ENCODE measurements at places on chromosomes 5 and 9.
A peak's percentile ranks its signal among the peaks of the same experiment; 100 is the strongest.

DNA sequence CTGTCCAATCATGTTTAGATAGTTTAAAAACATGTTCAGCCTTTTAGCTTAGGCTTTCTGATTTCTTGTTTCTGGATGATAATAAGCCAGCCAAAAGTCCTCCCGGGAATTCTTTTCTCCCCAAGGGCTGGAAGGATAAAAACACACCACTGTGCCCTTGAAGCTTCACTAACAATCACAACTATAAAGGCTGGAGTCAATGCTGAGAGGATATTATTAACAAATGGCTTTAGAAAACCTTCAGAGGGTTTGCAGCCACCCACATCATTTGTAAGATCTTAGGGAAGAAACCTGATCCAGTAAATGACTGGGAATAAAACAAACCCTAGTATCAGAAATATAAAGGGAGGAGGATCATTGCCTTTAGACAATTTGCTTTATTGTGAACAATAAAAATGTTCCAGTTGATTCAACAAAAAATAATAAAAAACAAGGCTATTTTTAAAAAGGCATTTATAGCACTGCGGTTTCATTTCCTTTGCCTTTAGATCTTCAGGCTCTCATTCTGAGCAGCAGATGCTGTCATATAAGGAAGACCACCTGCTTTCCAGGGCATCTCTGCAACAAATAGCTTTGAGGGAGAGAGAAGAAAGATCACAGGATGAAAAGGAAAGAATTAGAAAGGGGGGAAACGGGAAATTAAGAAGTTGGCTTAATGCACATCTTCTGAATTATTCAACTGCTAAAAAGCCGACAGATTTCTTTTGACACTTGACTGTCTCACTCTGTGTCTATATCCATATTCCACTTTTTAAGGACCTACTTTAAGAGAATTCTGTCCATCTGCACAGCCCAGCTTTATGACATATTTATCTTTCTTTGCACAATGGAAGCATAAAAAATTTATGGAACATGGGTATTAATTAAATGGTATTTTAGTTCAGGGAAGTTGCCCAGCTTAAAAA, 277.2 kb upstream of the SLC24A2 start:
- no peak for DNase-seq

DNA sequence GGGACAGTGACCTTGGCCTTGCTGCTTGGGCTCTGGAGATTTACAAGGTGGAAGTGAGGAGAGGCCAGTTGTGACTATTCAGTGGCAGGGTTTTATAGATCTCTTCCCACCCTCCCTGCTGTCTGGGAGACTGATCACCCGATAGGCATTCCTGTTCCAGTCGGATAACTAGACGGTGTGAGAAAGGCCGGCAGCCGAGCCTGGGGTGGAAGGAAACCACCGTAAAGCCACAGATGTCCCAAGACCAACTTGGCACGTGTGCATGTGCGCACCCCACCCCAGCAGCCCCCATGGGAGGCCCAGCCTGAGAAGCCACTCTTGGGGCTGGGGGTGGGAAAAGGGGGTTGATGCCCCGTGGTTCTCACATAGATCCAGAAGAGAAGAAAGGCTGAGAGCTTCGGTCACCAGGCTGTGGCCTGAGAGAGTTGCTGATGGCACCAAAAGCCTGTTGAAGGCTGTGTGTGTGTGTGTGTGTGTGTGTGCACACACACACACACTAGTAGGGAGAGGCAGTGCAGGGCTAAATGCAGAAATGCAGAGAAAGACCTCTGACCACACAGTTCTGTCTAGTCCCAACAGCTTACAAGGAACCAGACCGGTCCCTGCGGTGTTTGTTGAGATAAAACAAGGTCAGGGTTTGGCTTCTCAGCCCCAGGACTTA, 225.8 kb downstream of the FANCC start:
- DNase-seq, result no peak

GRCh38 chr5:169287529-169287928, 13.4 kb downstream of the SLIT3 start:
- no peak for DNase-seq

DNA sequence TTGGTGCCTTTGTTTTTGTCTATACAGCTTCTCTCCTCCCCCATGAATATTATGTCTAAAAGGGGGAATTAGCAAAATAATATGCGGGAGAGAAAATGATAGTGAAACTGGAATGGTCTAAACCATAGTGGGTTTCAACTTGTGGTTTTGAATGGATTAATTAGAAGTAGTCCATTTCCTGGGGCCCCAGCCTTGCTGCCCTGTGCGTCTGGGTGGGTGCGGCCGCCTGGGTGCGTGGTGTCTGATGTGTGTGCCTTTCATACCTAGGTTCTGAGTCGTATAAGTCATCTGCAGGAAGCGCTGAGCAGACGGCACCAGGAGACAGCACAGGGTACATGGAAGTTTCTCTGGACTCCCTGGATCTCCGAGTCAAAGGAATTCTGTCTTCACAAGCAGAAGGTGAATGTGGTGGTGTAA, 120.0 kb upstream of the CACNA1B start:
- DNase-seq, result peak; percentile 75

DNA sequence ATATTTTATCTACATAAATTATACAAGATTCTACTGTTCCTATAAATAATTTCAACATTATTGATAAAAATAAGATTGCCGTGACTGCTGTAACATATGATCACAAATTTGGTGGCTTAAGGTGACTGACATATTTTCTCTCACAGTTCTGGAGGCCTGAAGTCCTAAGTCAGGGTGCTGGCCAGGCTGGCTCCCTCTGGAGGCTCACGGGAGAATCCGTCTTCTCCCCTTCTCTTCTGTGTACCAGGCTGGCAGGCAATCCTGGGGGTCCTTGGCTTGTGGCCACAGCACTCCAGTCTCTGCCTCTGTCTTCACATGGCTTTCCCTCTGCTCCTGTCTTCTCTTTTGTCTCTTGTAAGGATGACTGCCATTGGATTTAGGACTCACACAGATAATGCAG, 31.7 kb upstream of the IRX2 start:
- DNase-seq, result no peak

GRCh38 chr5:62315376-62316175, 9.6 kb downstream of the KIF2A start:
- DNase-seq, result peak; percentile 21

GRCh38 chr5:570886-571285, 41.3 kb upstream of the CEP72 start:
- no peak for DNase-seq

DNA sequence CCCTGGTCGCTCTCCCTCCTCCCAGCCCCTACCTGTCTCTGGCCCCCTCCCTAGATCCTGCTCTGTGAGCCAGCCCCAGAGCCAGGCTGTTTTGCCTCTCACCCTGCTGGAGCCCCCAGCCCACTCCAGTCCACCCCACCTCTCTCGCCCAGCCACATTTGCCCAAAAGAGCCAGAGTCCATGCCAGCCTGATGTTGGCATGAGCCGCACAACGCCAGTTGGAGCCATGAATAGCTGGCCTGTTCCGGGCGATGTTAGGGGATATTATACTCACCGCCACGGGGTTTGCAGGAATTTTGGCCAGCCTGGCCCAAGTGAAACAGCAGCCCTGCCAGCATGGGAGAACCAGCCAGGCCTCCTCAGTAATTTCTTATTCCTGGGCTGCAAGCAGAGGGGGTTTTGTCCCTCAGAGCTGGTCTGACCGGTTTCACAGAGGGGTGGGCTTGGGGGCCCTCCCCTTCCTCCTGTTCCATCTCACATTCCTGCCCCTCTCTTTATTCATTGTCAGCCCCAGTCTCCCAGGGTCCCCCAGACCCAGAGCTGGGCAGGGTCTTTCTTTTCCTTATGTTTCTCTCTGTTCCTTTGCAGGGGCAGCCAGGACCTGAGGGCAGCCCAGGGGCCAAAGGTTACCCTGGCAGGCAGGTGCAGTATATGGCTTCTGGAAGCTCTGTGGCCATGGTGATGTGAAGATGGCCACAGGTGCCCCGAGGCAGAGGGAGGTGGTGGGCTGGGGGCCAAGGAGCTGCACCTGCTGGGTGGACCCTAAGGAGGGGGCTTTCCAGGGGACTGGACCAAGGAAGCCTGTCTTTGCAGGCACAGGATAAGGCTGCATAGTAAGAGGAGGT, 50.1 kb downstream of the COL27A1 start:
- DNase-seq, result no peak

GRCh38 chr9:70901013-70901412, 220.4 kb downstream of the TRPM3 start:
- DNase-seq, result no peak

- no peak for DNase-seq
These were observed 1.6 kb upstream of the ZNF608 start for GRCh38 chr5:124747791-124748686.

DNA sequence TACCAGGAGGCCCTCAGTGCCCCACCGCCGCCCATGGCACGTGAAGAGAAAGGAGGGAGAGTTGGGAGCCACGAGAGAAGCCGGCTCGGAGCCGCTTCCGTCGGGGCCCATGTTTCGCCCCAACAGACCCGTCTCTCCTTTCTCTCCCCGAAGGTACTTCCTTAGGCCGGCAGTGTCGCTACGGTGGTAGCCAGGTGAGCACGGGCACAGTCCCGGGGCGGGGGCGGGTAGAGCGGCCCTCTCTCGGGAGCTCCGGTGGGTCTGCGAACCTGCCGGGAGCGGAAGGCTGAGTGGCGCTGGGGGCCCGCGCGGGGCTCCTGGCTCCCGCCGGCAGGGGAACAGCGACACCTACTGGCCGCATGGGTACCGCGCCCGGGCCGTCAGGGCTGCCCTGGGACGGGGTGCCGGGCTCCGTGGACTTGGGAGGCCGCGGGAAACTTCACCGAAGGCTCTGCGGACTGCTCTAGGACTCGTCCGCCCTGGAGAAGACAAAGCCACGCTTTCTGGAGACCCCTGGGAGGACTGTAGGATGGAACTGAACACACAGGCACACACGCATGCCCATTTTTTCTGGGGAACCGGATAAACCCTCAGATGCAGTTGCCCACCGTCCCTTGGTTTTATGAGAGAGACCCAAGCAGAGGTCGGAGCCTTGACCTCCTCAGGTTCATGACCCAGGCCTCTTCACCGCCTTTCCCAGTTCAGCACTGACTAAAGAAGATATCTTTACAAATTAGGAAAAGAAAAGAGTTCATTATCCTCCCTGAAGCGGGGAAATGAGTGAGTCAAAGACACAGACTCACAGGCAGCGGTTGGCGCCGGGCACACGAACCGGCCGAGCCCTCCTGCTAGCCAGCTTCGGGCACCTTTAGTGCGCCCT, 202.5 kb downstream of the MEF2C start:
- peak; percentile 31 for DNase-seq

DNA sequence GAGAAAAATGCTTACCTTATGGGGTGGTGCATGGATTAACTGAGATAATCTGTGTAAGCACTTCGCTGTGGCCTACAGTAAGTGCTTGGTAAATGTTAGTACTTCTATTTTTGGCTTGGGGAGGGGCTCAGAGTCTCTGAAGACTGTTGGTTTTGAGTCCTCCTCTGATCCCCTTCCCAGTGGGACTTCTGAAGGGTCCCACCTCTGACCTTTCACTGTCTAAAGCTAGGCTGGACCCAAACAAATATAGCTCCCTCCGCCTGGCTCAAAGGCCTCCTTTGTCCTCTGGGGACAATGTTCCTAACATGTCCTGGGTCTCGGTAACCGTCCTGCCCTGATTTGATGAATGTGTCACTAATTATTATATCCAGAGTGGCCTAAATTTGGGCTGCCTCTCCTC, 34.8 kb downstream of the CAMK2A start:
- DNase-seq, result no peak

- no peak for DNase-seq
These were observed 2.7 kb downstream of the ADAMTS2 start for GRCh38 chr5:179342577-179342976.

DNA sequence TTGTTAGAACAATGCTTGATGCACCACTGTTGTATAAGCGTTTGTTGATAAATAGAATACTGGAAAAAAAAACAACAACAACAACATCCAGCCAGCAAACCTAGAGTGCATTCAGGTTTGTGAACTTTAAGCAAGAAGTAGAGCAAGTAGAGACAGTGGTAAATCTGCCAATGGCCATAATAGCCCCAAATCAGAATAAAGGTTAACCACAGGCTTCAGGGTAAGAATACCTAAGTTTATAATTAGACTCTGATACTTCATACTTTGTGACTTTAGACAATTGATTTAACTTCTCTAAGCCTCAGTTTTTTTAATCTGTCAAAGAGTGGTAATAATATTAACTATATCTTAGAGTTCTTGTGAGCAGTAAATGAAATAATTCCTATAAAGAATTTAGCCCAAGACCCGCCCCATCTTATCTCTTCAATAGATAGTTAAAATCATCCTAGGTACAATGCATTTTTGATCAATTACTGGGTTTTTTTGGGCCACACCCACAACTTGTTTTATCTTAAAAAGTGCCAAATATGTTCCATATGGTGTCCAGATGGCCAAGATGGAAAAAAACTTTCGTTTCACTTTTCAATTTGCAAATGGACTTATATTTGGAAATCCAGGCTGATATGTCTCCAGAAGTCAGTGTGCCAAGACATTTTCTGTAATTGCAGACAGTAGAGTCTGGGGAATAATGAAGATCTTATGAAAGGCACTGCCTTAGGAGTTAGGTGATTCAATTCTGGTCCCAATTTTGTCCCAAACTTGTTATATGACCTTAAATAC, 24.5 kb upstream of the DPYSL3 start:
- no peak for DNase-seq

GRCh38 chr5:180642779-180643178, 6.6 kb downstream of the FLT4 start:
- DNase-seq, result no peak

DNA sequence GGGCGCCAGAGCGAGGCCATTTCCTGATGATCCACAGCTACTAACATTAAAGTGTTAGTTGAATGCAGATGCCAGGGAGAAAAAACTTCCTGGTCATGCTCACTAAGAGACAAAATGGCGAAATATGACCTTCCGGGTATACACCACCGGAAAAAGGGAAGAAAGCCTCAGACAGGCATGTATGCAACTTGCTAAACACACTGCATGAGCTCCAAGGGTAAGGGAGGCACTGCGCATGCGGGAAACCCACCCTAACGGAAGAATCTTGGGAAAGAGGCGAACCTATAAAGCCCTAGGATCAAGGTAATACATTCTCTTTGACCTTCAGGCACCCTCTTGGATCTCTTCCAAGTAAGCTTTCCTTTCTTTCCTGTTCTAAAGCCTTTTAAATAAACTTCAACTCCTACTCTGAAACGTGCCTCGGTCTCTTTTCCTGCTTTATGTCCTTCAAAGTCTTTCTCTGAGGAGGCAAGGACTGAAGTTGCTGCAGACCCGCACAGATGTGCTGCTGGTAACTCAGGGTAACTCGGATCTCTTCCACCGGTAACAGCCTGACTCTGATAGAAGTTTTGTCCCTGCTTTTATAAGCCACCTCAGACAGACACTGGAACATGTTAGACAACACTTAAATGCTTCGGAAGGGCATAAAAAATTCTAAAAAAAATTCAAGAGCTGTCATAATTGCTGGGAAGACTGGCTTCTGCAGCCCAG, 64.9 kb downstream of the DTWD2 start:
- no peak for DNase-seq

GRCh38 chr5:40733434-40733833, 22.3 kb downstream of the TTC33 start:
- DNase-seq, result no peak

DNA sequence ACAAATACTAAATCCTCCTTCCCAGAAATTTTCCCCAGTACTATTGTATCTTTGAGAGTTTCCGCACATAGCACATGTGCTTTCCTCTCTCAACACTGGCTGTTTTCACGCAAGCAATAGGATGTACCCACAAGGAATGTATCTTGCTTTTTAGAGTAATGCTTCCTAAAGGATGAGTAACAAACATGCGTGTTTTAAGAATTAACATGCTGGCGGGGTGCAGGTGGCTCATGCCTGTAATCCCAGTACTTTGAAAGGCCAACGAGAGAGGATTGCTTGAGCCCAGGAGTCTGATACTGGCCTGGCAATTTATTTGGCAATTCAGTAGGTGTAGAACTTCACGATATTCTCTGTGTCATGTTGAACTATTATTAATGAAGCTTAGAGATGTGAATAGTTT, 4.6 kb downstream of the RUFY1 start:
- no peak for DNase-seq

GRCh38 chr5:116225281-116225922, 140.6 kb downstream of the COMMD10 start:
- no peak for DNase-seq

Measured in NCI-H226 (cell line).